ENCODE measurements at places on chromosomes 3 and 15. TPM values are rescaled to one million over a fixed set of nuclear protein-coding genes. Genes with fewer than 3 reads are reported as not detected.

Gene OCA2
- not detected for total RNA-seq

Gene KLHL40
- total RNA-seq = not detected

Gene GOLGA8H
- not detected for total RNA-seq

Gene P4HTM
- total RNA-seq = 39.2 TPM

Gene GOLGA8M
- 1.1 TPM for total RNA-seq

Gene SLC2A2
- total RNA-seq = not detected

Gene ITGA11
- total RNA-seq = not detected

Gene DUOXA1
- not detected for total RNA-seq

Gene TEX55
- total RNA-seq = not detected

Gene CHRFAM7A
- total RNA-seq = 0.59 TPM

Gene SLC24A5
- total RNA-seq = not detected

Gene THSD4
- total RNA-seq = not detected

Gene CCR2
- total RNA-seq = 9.5 TPM
